ENCODE measurements at places on chromosomes 13 and 19. TPM values are rescaled to one million over a fixed set of nuclear protein-coding genes. Genes with fewer than 3 reads are reported as not detected.

CEACAM8 gene
- total RNA-seq, result not detected

GRCh38 chr19:28731577-28731976, 481.4 kb downstream of the UQCRFS1 start:
- no peak for DNase-seq

DNA sequence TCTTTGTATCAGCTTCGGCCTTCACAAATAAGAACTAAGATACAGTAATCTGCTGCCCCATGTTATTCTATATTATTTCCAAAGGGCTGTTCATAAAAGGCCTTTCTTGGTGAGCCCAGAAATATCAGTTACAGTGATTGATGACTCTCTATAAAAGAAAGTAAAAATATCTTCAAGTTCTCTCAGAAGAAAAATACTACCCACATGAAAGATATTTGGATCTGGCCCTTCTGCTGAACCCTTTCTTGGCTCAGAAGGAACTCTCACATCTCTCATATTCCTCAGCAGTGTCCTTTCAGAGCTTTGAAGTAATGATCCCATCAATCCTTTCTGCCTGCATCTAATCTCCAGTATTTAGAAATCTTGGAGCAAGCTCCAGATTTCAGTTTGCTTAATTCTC, 76.3 kb upstream of the SLITRK1 start:
- DNase-seq, result no peak

NTN5 gene
- not detected for total RNA-seq

ODAD3 gene
- total RNA-seq, result 0.47 TPM

ZNF324B gene
- 3.0 TPM for total RNA-seq

DNA sequence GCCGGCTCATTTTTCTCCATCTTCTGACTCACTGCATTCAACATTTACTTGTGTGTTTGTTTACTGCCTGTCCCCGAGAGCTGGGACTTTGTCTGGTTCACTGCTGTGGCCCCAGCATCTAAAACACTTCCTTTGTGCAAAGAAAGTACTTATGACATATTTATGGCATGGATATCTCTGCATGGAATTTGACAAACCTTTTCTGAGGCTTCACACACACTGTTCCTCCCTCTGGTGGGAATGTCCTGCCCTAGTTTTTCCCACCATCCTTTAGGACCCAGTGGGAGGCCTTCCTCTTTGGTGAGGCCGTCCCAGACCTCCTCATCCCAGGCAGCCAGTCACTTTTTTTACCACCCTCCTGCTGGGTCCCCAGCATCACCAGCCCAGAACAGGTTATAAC, 1.4 kb upstream of the SRRM5 start:
- no peak for DNase-seq

- no peak for DNase-seq
These were observed 501.3 kb downstream of the EFNB2 start for GRCh38 chr13:106034201-106034600.

- DNase-seq, result no peak
These were observed 1.6 kb upstream of the CLEC11A start for GRCh38 chr19:50721441-50722137.

TMC4 gene
- total RNA-seq, result 0.30 TPM

- DNase-seq, result no peak
These were observed 692 bp downstream of the RGS9BP start for GRCh38 chr19:32676186-32676894.

DNA sequence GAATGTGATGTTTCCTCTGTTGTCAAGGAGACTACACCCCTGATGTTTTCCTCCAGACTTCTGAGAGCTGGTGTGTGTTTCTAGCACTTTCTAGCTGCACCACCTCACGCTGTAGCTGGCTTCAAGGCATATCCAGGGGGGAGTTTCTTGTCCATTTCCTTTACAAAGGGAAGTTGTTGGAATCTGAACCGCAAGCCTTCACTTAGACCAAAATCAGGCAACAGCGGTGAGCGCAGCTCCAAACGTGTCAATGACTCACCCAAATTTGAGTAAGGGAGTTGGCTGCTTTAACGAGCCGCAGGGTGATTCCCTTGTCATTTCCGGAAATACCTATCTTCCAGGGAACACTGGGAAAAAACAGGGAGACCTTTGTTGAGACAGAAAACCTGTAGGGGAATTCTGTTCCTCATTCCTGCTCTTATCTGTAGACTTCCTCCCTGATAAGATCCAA, 2.5 kb downstream of the LDLR start:
- DNase-seq, result peak; percentile 43

PLEKHA4 gene
- 1.2 TPM for total RNA-seq

PROZ gene
- not detected for total RNA-seq

DNA sequence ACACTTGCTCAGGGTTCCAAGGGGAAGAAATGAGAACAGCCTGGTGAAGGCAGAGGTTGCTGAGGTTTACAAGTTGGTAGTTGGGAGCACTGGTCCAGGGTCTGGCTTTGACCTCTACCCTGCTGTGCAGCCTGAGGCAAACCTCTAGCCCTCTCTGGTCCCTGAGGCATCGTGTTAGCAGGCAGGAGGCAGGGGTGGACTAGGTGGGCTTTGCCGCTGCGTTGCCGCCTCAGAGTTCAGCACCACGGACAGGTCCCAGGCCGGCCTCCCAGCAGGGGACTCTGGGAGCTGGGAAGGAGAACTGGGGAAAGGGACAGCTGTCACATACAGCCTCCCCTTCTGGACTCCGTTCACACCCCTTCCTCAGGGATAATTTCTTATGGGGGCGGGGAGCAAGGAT, 3.1 kb downstream of the NCAN start:
- peak; percentile 30 for DNase-seq

DNA sequence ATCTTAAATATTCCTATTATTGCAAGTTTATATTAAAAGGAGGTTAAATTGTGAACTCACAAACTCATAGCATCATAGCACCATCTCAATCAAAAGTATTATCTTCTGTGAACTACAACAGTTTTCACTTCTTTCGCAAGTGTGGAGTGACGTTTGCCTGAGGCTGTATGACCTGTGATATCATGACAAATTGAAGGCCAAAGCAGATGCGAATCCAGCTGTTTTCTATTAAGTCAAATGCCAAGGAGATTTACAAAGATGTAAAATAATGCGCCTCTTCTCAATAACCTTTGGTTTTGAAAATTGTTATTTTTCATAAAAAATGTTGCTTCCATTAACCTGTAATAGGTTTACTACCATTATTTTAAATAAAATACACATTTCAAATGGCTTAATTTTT, 7.6 kb upstream of the PEG3 start:
- DNase-seq, result no peak
